ENCODE measurements at places on chromosomes 7 and 10. TPM values are rescaled to one million over a fixed set of nuclear protein-coding genes. Genes with fewer than 3 reads are reported as not detected.

DNA sequence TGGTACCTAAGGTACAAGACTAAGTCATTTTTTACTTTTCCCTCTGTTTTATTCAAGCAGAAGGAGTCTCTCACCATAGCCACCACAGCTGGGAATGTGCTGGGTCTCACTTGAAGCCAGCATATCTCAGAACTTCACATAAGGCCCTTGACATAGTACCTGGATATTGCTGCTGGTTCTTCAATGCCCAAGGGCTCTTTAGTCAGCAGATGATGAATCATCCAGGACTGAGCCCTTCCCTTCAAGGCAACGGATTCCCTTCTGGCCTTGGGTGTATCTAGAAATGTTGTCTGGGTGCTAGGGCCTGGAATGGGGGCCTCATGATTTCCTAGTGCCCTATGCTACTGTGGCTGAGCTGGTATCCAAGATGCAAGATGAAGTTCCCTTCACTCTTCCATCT lies 93.9 kb downstream of the ADCYAP1R1 start:
- no peaks in the 10 kb centered on the region for H3K4me1 ChIP-seq
- no peaks in the 10 kb centered on the region for H3K36me3 ChIP-seq
- no peaks in the 10 kb centered on the region for H3K27me3 ChIP-seq
- no peak for DNase-seq
- H3K4me3 ChIP-seq: no peak overlapping the region
- no peak overlapping the region for H3K27ac ChIP-seq

DNA sequence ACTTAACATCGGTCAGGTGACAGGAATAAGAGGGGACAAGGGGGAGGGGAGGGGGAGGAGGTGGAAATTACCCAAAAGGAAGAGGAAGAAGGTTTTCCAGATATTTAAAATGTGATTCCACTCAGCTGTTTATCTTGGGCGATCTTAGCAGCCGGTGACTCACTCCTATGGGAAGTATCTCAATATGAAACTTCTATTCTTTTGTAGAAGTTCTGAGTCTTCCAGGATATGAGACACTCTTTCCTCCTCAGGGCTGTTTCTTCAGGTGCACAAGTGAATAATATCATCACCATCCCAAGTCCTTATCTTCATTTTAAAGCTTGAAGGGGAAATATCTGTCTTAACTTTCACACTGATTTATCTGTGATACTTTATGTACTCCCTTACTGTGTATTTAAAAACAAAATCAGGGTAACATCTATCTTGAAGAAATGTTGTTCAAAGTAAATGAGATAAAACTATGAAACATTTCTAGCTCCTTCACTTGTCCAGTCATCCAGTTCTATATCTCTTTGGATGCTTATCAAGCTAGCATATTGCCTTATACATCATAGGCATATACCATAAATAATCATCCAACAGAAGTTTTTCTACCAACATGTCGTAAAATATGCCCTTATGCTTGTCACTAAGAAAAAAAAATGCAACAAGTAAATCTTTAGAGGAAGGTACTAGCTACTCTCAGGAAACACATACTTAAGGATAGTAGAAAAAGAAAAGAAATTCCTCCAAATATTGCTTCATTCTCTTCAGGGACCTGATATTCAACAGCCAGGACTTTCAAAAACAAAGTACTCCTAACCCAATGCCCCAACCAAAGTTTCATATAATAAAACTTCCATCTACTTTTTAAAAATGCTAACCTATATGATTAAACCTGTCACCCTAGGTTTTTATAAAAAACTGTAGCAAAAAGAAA lies 13.7 kb downstream of the DOCK4 start:
- H3K27me3 ChIP-seq: no peaks in the 10 kb centered on the region
- H3K4me3 ChIP-seq: no peak overlapping the region
- no peak overlapping the region for H3K27ac ChIP-seq
- no peaks in the 10 kb centered on the region for H3K4me1 ChIP-seq

DNA sequence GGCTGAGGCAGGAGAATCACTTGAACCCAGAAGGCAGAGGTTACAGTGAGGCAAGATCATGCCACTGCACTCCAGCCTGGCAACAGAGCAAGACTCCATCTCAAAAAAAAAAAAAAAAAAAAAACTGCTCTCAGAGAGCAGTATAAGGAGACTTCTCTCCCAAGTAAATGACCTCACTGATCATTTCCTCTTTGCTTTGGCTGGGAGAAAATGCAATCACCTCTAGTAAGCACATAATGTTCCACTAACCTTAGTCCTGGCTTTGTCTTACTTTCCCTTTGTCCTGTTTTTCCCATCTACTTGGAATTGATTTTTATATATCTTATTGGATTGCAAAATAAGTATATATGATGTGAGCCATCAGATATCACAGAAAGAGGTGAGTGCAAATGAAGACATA lies 2.5 kb downstream of the SLC25A13 start:
- H3K4me3 ChIP-seq: no peak overlapping the region
- no peaks in the 10 kb centered on the region for H3K36me3 ChIP-seq
- DNase-seq: no peak
- H3K27me3 ChIP-seq: no peaks in the 10 kb centered on the region

DNA sequence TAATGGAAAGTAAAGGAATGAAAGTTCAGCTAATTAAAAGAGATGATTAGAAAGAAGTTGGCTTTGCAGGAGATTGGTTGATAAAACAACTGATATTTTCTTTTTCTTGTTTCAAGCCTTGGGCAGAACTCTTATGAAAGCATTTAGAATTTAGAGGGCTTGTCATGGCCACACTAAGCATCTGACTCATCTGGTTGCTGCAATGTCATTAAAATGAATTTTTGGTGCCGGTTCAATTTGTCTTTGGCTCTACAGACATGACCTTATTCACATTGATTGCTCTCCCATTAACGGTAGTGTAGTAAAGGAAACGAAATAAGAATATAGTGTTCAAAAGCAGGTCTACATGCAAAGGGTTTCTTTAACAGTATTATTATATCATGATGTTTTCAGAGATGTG lies 1012.4 kb upstream of the C7orf33 start:
- H3K27ac ChIP-seq: no peak overlapping the region
- H3K27me3 ChIP-seq: no peaks in the 10 kb centered on the region
- no peaks in the 10 kb centered on the region for H3K4me1 ChIP-seq
- no peak overlapping the region for H3K4me3 ChIP-seq
- no peak for DNase-seq

- no peaks in the 10 kb centered on the region for H3K27me3 ChIP-seq
- H3K4me1 ChIP-seq: no peaks in the 10 kb centered on the region
- H3K4me3 ChIP-seq: no peak overlapping the region
- no peaks in the 10 kb centered on the region for H3K36me3 ChIP-seq
These were observed 11.8 kb upstream of the ZMIZ2 start for GRCh38 chr7:44736896-44737295.

GRCh38 chr10:42951486-42952251 lies 125.2 kb upstream of the RET start:
- peaks cover 18% of the 10 kb centered on the region for H3K27me3 ChIP-seq
- H3K4me1 ChIP-seq: peaks cover 13% of the 10 kb centered on the region
- H3K27ac ChIP-seq: no peak overlapping the region

DNA sequence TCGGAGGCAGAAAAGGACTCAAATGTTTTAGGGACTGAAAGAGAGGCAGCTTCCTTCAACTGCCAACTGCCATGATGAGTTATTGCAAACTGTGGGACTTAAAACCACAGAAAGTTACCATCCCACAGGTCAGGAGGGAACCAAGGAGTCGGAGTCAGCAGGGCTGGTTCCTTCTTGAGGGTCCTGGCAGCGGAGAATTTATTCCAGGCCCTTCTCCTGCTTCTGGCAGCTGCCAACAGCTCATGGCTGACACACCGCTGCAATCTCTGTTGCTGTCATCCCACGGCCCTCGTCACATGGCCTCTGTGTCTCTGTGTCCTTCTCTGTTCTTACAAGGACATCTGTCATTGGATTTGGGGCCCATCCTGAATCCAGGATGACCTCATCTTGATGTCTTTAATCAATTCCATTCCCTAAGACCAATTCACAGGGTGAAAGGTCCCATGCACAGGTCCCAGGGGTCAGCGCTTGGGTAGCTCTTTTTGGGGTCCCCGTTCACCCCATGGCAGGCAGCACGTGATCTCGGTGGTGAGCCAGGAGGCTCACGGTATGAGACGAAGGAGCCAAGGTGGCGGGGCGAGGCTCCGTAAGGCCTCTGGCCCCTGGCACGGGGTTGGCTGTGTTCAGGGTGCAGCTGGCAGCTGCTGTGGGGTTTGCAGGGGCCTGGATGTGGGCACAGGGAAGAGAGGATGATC lies 27.4 kb upstream of the PSMG3 start:
- H3K36me3 ChIP-seq: peaks cover 29% of the 10 kb centered on the region
- H3K4me3 ChIP-seq: no peak overlapping the region
- no peak for DNase-seq
- H3K4me1 ChIP-seq: no peaks in the 10 kb centered on the region

DNA sequence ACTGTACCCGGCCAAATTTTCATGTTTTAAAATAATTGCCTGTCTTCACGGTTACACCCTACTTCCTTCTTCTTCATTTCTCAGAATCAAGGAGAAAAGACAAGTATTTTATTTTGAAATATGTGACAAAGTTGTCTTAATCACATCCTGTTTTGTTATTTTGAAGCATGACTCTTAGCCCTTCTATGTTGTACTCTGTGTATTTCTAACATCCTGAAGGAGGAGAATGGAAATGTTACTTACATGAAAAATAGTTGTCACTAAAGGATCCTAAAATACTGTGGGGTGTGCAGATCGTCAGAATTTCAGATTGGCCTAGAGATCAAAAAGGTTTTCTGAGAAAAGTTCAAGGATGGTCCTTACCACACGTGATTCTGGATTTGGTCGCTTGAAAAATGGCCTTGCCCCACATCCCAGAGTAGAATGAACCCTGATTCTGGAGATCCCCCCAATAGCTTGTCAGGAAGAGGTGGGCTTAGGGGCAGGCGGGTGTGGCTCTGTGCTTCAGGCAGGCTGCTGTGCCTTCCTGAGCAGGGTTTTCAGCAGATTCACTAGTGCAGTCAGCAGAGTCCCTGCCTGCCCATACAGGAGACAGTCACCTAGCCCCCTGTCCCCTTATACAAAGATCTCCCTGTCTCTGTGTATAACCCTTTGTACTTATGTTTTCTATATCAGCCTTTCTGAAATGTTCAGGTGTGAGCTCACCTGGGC lies 8.6 kb downstream of the UPP1 start:
- peaks cover 7% of the 10 kb centered on the region for H3K36me3 ChIP-seq
- H3K27ac ChIP-seq: peak overlapping the region; percentile 60
- H3K27me3 ChIP-seq: no peaks in the 10 kb centered on the region
- H3K4me1 ChIP-seq: peaks cover 11% of the 10 kb centered on the region
- H3K4me3 ChIP-seq: no peak overlapping the region
- DNase-seq: no peak

DNA sequence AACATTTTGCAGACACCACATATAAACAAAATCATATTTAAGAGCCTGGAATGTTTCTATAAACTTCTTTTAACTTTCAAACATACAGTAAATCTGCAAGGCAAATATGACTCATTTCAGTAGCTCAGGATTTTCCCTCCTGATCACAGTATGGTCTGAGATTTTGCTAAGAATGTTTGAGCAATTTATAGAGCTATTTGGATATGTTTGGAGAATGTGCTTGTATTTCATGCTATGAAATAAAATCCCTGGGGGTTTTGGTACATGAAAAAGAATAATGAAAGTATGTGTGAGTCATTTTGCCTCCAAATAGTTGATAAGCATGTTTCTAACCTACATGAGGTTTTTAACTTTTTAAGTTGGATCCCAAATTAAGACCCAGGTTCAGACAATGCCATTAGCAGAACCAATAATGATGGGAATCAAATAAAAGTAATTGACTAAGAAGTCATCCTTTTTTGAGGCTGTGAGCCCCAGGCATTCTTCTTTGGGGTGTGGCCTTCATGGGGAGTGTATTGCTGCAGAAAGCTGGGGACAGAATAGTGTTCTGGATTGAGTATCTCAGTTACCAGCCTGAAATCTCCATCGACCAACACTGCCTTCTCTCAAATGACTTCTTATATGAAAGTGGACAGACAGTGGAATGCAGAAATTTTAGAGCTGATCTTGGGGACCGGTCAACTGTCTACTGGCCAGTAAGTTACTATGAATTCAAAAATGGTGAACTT lies 66.1 kb upstream of the AGBL3 start:
- H3K36me3 ChIP-seq: no peaks in the 10 kb centered on the region
- H3K27ac ChIP-seq: peak overlapping the region; percentile 47
- DNase-seq: no peak
- H3K4me3 ChIP-seq: no peak overlapping the region
- no peaks in the 10 kb centered on the region for H3K27me3 ChIP-seq

- DNase-seq: no peak
- no peak overlapping the region for H3K27ac ChIP-seq
- no peaks in the 10 kb centered on the region for H3K36me3 ChIP-seq
- H3K27me3 ChIP-seq: peaks cover 6% of the 10 kb centered on the region
These were observed 12.1 kb upstream of the INHBA start for GRCh38 chr7:41715000-41715399.

GRCh38 chr10:34962866-34963265 lies 127.3 kb downstream of the CUL2 start:
- DNase-seq: no peak
- H3K4me1 ChIP-seq: no peaks in the 10 kb centered on the region
- H3K27ac ChIP-seq: no peak overlapping the region
- H3K27me3 ChIP-seq: no peaks in the 10 kb centered on the region

- no peak for DNase-seq
- H3K36me3 ChIP-seq: no peaks in the 10 kb centered on the region
- no peaks in the 10 kb centered on the region for H3K4me1 ChIP-seq
- H3K27me3 ChIP-seq: no peaks in the 10 kb centered on the region
- no peak overlapping the region for H3K4me3 ChIP-seq
- H3K27ac ChIP-seq: no peak overlapping the region
These were observed 892.0 kb upstream of the AUTS2 start for GRCh38 chr7:68706291-68706690.

DNA sequence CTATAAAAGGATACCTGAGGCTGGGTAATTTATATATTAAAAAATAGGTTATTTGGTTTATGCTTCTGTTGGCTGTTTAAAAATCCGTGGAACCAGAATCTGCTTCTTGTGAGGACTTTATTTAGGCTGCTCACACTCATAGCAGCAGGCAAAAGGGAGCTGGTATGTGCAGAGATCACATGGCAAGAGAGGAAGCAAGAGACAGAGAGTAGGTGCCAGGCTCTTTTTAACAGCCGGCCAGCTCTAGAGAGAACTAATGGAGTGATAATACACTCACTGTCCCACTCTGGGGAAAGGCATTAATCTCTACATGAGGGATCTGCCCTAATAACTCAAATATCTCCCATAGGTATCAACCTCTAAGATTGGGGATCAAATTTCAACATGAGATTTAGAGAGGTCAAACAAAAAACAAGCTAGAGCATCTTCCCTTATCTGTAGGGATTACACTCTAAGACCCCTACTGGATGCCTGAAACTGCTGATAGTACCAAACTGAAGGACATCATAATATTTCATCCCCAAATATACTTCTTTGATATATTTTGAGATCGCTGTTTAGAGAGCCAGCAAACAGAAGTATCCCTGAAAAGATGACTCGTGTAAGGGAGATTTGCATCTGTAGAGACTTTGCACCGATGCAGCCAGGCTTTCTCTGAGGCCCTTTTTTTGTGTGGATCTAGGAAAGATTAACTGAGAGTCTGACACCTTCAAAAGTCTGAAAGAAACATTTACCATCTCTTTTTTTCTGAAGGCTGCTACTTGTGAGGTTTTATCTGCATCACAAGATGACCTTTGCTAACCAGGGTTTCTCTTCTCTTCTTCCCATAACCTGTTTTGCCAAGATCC lies 717.0 kb upstream of the MBL2 start:
- no peak overlapping the region for H3K27ac ChIP-seq
- DNase-seq: no peak
- no peaks in the 10 kb centered on the region for H3K4me1 ChIP-seq
- no peaks in the 10 kb centered on the region for H3K36me3 ChIP-seq
- no peaks in the 10 kb centered on the region for H3K27me3 ChIP-seq

SPACDR gene
- not detected for total RNA-seq

SNX8 gene
- total RNA-seq: 8.6 TPM

TBXAS1 gene
- 80.4 TPM for total RNA-seq
